Brain microvascular endothelial cell (primary cell): ENCODE measurements at places on chromosomes 2 and 18.
A peak's percentile ranks its signal among the peaks of the same experiment; 100 is the strongest.

DNA sequence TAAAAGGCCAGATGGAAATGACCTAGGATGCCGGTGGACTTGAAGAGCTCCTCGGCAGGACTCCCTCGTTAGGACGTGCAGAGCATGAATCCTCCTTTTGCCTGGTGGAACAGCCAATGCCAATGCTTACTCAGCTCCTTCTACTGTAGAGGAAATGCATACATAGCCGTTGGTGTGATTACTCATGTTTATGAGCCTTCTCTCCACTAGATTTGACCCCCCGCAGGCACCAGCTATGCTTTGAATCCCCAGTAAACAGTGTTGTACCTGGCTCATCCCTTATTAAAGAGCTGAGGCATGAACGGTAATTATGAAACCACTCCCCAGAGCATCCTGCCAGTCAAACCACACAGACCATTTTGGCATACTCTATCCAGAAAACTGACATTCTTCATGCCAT, 172.8 kb downstream of the ANTXR1 start:
- DNase-seq = peak; percentile 49

GRCh38 chr2:112096098-112096497, 41.0 kb downstream of the TMEM87B start:
- DNase-seq = no peak

- no peak for DNase-seq
These were observed 690.3 kb downstream of the MBD2 start for GRCh38 chr18:53534203-53534602.

- no peak for DNase-seq
These were observed 2.4 kb upstream of the TP53I3 start for GRCh38 chr2:24087032-24087431.

DNA sequence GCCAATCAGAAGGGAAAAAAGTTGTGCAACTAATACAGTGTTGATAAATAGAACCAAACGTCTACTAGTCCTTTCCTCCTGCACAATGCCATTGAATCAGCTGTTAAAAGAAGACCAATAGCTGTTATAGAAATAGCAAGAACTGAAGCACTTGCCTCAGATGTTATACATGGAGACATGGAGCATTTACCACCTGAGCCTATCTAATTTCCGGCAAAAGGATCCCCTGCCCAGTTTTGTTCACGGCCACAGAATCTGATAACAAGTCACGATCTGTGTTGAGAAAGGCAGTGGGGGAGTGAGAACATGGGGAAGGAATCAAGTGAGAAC, 285.4 kb downstream of the ZEB2 start:
- no peak for DNase-seq

DNA sequence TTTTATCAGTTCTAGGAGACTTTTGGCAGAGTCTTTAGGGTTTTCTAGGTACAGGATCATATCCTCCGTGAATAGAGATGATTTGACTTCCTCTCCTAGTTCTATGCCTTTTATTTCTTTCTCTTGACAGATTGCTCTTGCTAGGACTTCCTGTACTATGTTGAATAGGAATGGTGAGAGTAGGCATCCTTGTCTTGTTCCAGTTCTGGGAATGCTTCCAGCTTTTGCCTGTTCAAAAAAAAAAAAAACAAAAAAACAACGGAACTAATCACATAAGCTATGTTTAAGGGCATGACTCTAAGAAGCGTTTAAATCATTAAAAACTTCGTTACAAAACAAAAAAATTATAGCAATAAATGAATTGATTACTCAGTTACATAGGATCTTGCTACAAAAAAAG, 145.7 kb downstream of the NUP35 start:
- DNase-seq = no peak

- no peak for DNase-seq
These were observed 185.9 kb upstream of the SLC39A10 start for GRCh38 chr2:195471163-195471562.

- no peak for DNase-seq
These were observed 403.3 kb downstream of the TXNL1 start for GRCh38 chr18:56235071-56235470.
